ENCODE measurements at places on chromosomes 7 and 10.
A peak's percentile ranks its signal among the peaks of the same experiment; 100 is the strongest.

- no peak for DNase-seq
Measured at GRCh38 chr7:3165681-3166580, 122.3 kb upstream of the CARD11 start.

GRCh38 chr10:117504562-117504961, 38.0 kb upstream of the EMX2 start:
- no peak for DNase-seq

- no peak for DNase-seq
Measured at GRCh38 chr7:129610709-129611245, 743 bp upstream of the NRF1 start.

GRCh38 chr7:102215256-102215655, 71.4 kb upstream of the SH2B2 start:
- no peak for DNase-seq

DNA sequence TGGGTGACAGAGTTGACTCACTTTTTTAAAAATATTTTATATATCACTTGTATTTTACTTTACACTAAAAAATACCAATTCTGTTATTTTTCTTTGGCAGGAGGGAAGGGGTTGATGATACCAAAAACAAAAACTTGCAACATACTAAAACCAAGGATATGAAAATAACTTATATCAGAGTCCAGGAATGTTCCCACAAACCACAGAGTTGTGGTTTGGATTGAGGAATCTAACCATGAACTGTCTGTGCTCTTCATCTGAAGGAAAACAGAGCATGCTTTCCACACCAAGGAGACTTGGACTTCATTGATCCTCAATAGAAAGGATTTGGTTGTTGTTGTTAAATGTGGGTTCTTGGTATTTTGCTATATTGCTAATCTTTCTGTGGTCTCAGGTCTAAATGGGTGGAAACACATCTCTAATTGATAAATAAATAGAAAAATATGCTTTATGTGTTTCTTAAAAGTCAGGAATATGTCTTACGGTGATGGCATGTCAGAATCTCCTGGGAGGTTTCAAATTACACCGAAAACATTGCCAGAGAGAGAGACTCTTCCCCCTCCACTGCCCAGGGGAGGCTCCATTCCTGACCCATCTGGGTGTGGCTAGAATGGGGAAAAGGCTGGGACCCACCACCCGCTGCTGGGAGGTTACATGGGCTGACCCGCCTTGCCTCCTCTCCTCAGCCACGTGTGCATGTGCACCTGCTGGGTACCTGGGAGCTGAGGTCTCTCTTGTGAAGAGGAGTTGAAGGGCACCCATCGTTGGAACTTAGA, 46.9 kb upstream of the STK17A start:
- DNase-seq: peak; percentile 87

GRCh38 chr10:79979976-79980687, 31.2 kb upstream of the SFTPD start:
- no peak for DNase-seq

GRCh38 chr7:16494955-16495719, 29.6 kb upstream of the SOSTDC1 start:
- no peak for DNase-seq

DNA sequence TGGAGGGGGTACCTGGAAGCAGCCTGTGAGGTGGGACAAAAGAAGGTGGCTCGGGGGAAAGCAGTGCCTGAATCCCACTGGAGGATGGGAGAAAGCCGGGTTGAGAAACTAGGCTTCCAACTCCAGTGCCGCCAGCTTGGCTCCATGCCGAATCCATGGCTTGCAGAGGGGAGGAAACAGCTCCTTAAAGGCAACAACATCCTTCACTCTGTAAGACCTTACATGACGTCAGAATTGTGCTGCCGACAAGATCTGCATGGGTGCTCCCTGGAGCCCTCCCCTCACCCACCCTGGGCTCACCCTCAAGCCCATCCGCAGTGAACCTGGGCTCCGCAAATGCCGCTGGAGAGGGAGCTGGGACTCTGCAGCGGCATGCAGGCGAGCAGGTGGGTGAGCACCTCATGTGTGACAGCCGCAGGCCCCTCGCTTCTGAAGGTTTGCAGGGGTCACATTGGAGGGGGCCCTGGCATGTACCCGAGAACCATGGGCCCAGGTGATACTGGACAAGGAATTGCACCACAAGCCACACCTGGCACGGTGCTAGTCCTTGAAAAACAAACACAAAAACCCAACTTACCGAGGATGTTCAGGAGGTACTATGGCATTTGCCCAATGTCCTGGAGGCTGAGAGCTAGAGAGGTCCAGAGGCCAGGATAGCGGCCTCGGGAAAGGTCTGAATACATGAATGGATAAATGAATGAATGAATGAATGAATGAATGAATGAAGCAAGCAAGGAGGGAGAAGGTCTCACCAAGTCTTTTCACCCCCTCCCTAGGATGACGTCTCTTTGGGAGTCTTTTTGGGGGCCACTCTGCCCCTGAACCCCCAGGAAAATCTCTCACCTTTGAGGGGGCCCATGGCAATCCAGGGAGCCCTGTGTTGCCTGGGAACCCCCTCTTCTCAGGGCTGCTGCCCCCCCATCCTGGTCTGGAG, 238.6 kb upstream of the SHH start:
- DNase-seq: no peak

All from AG09319 (cell line).